SJCRH30 (cell line): ENCODE measurements at places on chromosomes 12 and 14. TPM values are rescaled to one million over a fixed set of nuclear protein-coding genes. Genes with fewer than 3 reads are reported as not detected.

The SLC17A8 gene
- 0.08 TPM in 1 of 2 replicates, not detected in the other for total RNA-seq

The ATXN3 gene
- total RNA-seq = 22.0 and 26.1 TPM in 2 replicates

The DEPDC4 gene
- total RNA-seq = 4.2 and 5.1 TPM in 2 replicates

The SLC22A17 gene
- 2.7 and 2.8 TPM in 2 replicates for total RNA-seq

DNA sequence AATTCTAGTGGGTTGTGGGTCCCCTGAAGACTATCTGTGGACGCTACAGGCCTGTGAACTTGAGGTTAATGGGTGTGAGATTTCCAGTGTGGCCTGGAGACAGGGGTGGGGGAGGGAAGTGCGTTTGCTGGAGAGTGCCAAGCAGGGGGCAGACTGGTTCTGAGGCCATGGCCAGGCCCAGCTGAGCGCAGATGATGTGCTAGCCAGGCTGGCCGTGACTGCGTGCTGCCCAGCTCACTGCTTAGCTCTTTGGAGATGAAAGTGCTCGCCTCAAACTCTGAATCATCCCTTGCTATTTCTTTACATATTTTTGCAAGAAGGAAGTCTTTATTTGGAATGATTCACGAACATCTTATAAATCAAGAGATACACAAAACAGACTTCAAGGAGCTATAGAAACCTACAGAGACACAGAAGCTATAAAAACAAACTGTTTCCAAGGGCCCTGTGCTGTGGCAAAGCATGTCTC, 75.2 kb upstream of the PLEKHG3 start:
- DNase-seq = no peak

GRCh38 chr12:19757317-19757877, 318.1 kb downstream of the AEBP2 start:
- DNase-seq = peak; percentile 57

DNA sequence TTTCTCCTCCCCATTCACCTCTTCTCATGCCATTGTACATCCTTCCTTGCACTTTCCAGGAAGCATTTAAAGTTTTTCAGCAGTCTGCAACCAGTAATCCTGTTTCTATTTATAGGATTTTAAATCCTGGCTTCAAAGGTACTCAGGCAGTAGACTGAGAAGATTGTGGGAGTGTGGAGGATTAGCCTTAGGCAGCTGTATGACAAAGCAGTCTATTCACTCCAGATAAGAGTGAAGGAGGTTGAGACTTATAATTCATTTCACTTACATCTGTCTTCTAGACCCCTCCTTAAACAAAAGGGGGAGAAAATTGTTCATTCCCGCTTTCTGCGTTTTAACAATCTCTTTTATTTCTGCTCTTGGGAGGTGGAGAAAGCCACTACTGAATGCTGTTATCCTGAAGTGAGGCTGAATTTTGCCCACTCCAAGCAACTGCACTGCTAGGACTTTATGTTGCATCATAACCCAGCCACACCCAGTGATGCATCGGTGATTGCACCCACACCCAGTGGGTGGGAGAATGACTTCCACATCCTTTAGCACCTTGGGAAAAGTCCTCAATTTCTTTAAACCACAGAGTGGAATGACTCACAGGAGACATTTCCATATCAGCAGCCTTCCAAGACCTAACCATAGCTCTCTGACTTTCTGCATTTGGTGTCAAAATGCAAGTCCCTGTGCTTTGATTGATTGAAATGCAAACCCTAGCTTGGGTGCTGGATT, 382.5 kb upstream of the ATP2B1 start:
- peak; percentile 85 for DNase-seq

DNA sequence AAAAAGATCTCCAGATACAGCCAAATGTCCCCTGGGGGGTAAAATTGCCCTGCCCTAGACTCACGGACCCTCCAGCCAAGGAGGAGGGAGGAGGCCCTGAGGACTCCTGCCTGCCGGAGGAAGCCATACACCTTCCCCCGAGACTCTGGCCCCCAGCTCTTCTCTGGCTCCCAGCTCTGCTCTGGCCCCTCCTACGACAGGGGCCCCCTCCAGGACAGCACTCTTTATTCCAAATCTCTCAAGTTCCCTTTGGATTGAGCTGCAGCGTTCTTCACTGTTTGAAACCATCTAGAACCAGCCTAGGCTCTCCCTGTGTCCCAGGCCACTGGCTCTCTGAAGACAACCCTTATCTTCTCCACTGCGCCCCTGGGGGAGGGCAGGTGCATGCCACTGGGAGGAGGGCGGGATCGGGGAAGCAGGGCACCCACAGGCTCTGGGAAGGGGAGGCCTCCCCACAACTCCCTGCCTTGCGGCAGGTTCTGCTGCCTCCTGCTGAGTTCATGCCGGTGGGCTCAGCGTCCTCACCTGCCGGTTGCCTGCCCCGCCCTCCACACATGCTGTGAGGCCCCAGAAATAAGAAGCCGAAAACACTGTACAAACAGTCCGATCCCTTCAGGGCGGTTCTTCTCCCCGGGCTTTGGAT, 112.7 kb downstream of the DICER1 start:
- no peak for DNase-seq

GRCh38 chr14:50943943-50944646, at the start of gene PYGL:
Gene PYGL (minus strand): TSS chr14:50944483. CDS start chr14:50944403, 80 bp downstream.
- DNase-seq = peak; percentile 63

GRCh38 chr12:29505122-29505521, 7.6 kb upstream of the OVCH1 start:
- DNase-seq = no peak

DNA sequence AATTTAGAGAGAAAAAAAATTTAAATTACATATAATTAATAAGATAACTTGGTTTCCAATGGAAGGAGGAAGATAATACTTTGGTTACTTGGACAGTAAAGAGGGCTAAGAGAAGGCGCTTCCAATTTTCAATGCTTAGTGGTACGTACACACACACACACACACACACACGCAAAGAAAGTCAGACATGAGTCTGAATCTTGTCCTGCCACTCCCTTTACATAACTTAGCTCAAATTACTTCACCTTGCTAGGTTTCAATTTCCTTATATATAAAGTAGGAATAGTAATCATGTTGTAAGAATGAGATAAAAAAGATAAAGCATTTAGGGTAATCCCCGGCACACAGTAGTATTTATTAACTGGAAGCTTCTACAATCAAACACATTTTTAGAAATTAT, 39.7 kb upstream of the VCPKMT start:
- DNase-seq = no peak

GRCh38 chr12:117063162-117063911, 35.9 kb downstream of the TESC start:
- DNase-seq = no peak
